ENCODE measurements at places on chromosomes 4 and X.

DNA sequence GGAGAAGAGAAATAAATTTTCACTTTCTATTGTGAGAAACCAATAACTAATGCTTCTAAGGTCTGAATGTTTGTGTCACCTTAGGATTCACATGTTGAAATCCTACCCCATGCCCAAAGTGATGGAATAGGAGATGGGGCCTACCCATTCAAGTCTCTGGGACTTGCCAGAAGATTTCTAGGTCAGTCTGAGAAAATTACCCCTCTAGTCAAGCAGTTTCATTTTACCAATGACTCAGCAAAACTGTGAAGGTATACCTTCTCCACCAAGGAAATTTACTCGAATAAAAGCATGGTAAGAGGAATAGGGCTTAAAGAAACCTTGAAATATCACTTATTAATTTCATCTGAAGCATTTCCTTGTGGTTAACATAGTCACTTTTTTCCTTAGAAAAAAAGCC is 23.5 kb upstream of the PAPSS1 start:
- no peak for DNase-seq

DNA sequence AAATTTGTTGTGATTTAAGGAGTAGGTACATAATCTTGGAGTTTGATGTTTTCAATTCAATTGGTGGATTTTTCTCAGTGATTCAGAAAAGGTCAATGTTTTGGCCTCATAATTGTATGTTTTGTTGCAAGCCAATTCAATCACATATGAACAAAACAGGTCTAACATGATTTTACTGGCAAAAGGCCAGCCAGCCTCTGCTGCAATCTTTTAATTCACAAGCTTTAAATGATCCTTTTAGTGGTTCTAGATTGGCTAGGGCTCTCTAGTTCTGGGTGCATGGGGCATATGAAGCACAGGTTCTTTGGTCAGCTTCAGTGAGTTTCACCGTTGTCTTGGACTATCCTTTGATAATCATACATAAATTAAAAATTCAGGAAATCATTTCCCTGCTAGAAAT is 19.2 kb upstream of the SLC6A14 start:
- DNase-seq, result no peak

DNA sequence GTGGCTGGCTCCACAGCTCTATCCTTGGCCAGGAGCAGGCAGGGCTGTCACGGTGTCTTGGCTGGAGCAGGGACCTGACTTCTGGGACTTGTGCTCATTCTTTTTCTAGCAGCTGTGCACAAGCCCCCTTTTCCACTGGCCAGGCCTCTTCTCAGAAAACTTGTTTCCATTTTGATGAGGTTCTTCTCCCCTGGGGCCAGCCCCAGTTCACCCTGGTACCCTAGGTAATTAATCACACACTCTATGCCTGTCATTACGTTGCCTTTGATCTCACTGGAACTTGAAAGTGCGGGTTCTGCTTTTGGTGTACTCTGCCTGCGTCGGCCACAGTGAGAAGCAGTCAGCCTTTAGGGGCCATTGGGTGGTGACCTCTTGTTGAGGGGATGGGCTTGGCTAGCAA is 26.6 kb downstream of the DRD5 start:
- DNase-seq, result no peak

DNA sequence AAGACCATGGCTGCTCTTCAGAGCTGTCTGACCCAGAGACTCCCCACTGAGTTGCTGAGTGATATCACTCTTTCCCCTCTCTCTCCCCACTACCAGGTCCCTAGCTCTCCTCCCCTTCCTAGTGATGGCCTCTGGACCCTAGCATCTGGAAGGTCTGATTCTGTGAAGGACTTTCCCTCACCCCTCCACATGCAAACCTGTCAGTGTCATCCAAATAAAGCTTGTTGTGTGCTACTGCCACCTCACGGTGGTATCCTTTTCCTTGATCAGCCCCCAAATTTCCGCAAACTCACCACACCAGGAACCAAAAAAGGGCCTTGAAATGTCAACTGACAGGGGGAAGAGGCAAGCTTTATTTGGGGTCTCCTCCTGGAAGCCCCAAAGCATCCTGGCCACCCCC is 500.2 kb downstream of the IDS start:
- no peak for DNase-seq

- no peak for DNase-seq
Measured at GRCh38 chrX:13540602-13541001, 28.8 kb upstream of the EGFL6 start.

GRCh38 chr4:132218406-132218805 is 930.7 kb upstream of the PCDH10 start:
- DNase-seq, result no peak

DNA sequence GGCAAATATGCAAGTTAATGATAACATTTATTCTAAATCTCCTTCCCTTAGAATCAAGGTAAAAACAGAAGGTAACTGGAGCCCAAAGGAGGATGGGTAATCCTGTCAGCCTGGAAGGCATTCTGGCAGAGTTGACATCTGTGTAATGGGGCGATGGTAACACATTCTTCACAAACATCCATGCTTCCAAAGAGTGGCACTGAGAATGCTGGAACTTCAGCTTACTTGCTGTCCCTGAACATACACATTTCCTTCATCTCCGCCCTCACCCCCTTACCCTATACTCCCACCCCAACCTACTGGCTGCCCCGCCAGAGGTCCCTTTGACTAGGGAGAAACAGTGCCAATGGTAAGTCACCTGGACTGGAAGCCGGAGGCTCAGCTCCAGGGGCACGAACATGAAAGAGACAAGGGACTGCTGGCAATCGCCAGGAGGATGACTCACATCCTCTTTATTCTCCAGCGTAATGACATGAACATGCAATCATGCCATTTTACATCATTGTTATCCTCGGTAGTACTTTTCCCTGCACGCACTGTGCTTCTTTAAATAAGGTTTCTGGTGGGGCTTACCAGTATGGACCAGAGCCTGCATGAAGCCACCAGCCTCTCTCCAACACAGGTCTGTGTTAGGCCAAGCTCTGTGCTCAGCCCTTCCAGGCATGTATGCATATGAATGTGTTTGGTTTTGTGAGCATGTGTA is 694.2 kb upstream of the TENM3 start:
- DNase-seq, result no peak

- no peak for DNase-seq
Measured at GRCh38 chr4:164616961-164617360, 137.0 kb upstream of the SMIM31 start.

- no peak for DNase-seq
Measured at GRCh38 chrX:32825009-32825408, 386.3 kb downstream of the DMD start.

GRCh38 chr4:73181231-73181630 is 77.4 kb downstream of the ANKRD17 start:
- DNase-seq, result no peak

GRCh38 chrX:136061696-136062095 is 76.5 kb downstream of the SLC9A6 start:
- no peak for DNase-seq

GRCh38 chr4:102007959-102008425 is 217.5 kb downstream of the BANK1 start:
- DNase-seq, result no peak

GRCh38 chr4:73589261-73589847 is 30.9 kb downstream of the RASSF6 start:
- no peak for DNase-seq

- DNase-seq, result no peak
Measured at GRCh38 chrX:20672476-20672875, 405.8 kb upstream of the RPS6KA3 start.

- no peak for DNase-seq
Measured at GRCh38 chr4:121272526-121272925, 108.3 kb downstream of the QRFPR start.

DNA sequence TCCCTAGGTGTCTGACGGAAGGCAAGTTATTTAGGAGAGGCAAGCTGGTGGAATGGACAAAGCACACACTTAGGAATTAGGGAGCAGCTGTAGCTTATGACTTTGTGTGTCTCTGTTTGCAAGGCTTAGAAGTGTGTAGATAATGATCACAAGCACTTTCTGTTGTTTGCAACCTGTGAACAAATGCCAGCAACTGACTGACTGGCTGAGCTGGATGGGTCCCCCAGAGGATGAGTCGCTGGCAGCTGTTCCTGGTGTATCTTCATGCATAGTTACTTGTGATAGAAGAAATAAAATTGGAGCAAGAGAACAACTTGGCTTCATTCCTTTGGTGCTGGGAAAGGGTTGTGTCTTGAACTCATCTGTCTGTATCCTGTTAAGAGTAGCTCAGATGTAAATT is 64.2 kb upstream of the BEND4 start:
- DNase-seq, result no peak

GRCh38 chr4:99395595-99396364 is 39.4 kb downstream of the ADH7 start:
- DNase-seq, result no peak

GRCh38 chr4:102789317-102789717 is 28.5 kb upstream of the MANBA start:
- DNase-seq, result peak; percentile 50

DNA sequence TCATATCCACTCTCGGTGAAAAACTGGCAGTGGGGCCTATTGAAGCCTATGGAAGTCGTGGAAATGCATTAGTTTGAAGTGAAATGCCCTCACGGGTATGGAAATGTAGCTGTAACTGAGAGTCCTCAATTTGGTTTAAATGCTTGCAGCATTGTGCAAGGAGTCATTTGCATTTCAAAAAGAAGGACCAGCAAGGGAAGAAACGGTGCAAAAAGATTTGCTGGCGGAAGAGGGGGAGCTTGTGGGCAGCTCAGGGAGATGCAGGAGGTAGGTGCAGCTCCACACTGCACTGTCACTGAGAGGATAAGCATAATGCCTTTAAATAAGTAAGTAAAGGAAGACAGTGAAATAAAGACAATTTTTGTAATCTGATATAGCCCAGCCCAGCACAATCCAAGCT is 400.4 kb upstream of the DIPK2B start:
- no peak for DNase-seq

DNA sequence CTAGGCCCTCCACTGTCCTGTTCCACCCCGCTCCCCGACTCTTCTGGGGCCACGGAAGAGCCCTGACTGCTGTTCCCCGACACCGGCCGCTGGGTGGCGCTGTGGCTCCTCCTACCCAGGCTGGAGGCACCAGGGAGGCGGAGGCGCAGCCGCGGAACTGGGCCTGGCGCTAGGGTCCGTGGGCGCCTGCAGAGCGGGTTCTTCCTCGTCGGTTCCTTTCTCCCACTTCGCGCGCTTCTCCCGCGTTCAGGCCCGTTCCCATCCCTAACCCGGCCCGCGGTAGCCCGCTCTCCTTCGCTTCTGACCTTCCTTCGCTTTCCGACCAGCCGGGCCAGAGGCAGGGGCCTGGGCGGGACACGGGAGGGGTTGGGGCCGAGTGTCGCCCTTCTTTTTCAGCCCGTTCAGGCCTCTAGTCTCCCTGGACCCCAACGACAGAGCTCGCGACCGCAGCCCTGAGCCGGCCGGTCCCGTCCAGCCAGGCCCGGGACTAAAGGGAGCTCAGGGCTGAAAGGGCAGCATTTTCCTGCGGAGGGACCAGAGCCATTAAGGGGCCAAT is 34.3 kb downstream of the NALF2 start:
- peak; percentile 5 for DNase-seq
